ENCODE measurements at places on chromosomes 16 and 17. TPM values are rescaled to one million over a fixed set of nuclear protein-coding genes. Genes with fewer than 3 reads are reported as not detected.

The EMC8 gene
- 30.1 TPM for total RNA-seq

The SNRNP25 gene
- 9.4 TPM for total RNA-seq

The MARVELD3 gene
- total RNA-seq = 0.88 TPM

The IRX3 gene
- 68.4 TPM for total RNA-seq

The REXO5 gene
- 6.2 TPM for total RNA-seq

The NLRC3 gene
- under 0.01 TPM for total RNA-seq

The CNTNAP1 gene
- total RNA-seq = 18.6 TPM

The BICDL2 gene
- total RNA-seq = 0.29 TPM

The SHISA9 gene
- total RNA-seq = under 0.01 TPM

The CNTNAP4 gene
- under 0.01 TPM for total RNA-seq

The KRTAP2-3 gene
- not detected for total RNA-seq

The FBXL16 gene
- total RNA-seq = not detected

The ASIC2 gene
- total RNA-seq = not detected

The CTRL gene
- 0.59 TPM for total RNA-seq

The SULT1A2 gene
- not detected for total RNA-seq

The SPHK1 gene
- total RNA-seq = 112 TPM

The SOX8 gene
- total RNA-seq = not detected

The SPATA32 gene
- total RNA-seq = not detected

The GRIN2C gene
- 0.29 TPM for total RNA-seq

The SLC6A2 gene
- not detected for total RNA-seq

The TNP2 gene
- total RNA-seq = not detected

The OTOP3 gene
- total RNA-seq = not detected

The SPG7 gene
- total RNA-seq = 76.3 TPM

The SEPTIN1 gene
- not detected for total RNA-seq

The KCNH4 gene
- not detected for total RNA-seq

The PIK3R5 gene
- 0.36 TPM for total RNA-seq

The EMP2 gene
- total RNA-seq = 31.8 TPM

The ADAD2 gene
- not detected for total RNA-seq

The OR2C1 gene
- total RNA-seq = not detected

The DBNDD1 gene
- total RNA-seq = 0.29 TPM

The ZP2 gene
- not detected for total RNA-seq

The KAT2A gene
- 8.3 TPM for total RNA-seq

The MRPL38 gene
- 37.1 TPM for total RNA-seq

The TMEM88 gene
- 0.36 TPM for total RNA-seq

The CAPNS2 gene
- total RNA-seq = 1.1 TPM

The SLC16A6 gene
- total RNA-seq = 1.4 TPM

The WSCD1 gene
- not detected for total RNA-seq

The ICAM2 gene
- 6.5 TPM for total RNA-seq

The COPRS gene
- total RNA-seq = 109 TPM

The PPP1R27 gene
- not detected for total RNA-seq

The ZNF286A gene
- total RNA-seq = 40.7 TPM

The DLX4 gene
- under 0.01 TPM for total RNA-seq

The PIPOX gene
- total RNA-seq = 1.8 TPM

The FAM83G gene
- 11.6 TPM for total RNA-seq

The SPNS2 gene
- total RNA-seq = under 0.01 TPM

The USH1G gene
- total RNA-seq = not detected

The ACSM2A gene
- not detected for total RNA-seq

The SNN gene
- total RNA-seq = 13.0 TPM

The SOST gene
- not detected for total RNA-seq

The KRT12 gene
- not detected for total RNA-seq

The CD300A gene
- total RNA-seq = not detected

The ACSM5 gene
- total RNA-seq = 11.9 TPM

The KRT33B gene
- 1.1 TPM for total RNA-seq

The UBE2G1 gene
- total RNA-seq = 37.7 TPM

The KRTAP4-4 gene
- not detected for total RNA-seq

Measured in osteoblast (primary cell).